ENCODE measurements at places on chromosomes 13 and 19.

DNA sequence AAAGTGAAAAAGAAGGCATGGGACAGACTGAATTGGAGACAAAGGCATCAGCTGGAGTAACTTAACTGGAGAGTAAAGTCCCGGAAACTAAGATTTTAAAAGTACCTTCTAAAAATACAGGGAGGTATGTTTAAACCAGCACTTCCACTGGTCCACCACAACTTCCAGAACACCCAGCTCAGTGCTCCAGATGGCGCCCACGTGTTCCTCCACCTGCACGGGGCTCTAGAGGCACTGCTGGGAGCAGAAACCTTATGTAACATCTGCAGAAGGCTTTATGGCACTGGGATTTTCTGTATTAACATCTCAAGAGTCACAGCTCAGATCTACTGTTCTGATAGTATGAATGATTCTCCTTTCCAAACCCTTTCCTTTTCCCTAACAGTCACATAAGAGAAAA, 252.1 kb downstream of the DCLK1 start:
- no peak for DNase-seq

GRCh38 chr19:10155839-10156238, 36.1 kb upstream of the EIF3G start:
- DNase-seq: no peak

- no peak for DNase-seq
Observed at GRCh38 chr13:112000888-112001287, 66.1 kb upstream of the SOX1 start.

DNA sequence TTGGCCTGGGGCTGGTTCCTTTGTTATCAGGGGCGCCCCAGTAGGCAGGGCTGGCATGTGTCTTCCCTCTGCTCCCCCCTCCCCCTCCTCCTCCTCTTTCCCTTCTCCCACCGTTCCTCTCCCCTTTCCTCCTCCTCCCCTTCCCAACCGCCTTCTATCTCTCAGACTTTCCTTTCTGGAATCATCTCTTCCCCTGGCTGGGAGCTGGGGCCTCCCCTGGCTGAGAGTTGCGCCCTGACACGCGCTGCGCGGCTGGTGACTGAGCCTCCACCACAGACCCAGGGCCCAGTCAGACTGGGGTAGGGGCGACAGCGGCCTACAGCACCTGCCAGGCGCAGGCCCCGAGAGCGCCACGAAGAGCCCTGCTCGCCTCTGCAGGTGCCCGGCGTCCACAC, 2.8 kb downstream of the PNMA8B start:
- DNase-seq: no peak

DNA sequence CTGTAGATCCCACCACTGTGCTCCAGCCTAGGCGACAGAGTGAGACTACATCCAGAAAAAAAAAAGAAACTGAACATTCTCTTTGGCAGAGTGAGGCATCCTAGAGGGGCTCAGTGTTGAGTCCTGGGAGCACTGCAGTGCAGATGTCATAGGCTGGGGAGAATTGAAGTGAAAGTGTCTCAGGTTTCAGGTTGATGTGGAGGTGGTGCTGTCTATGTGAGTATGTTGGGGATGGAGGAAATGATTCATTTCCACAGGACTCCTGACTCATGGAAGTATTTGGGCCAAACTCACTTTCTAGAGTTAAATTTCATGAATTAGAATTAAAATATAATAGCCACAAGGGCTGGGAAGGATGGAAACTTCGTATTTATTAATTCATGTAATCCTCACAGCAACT, 134.4 kb upstream of the TSC22D1 start:
- DNase-seq: no peak

All from ascending aorta (tissue), 2 donors.